ENCODE measurements at places on chromosomes 5 and 9.

DNA sequence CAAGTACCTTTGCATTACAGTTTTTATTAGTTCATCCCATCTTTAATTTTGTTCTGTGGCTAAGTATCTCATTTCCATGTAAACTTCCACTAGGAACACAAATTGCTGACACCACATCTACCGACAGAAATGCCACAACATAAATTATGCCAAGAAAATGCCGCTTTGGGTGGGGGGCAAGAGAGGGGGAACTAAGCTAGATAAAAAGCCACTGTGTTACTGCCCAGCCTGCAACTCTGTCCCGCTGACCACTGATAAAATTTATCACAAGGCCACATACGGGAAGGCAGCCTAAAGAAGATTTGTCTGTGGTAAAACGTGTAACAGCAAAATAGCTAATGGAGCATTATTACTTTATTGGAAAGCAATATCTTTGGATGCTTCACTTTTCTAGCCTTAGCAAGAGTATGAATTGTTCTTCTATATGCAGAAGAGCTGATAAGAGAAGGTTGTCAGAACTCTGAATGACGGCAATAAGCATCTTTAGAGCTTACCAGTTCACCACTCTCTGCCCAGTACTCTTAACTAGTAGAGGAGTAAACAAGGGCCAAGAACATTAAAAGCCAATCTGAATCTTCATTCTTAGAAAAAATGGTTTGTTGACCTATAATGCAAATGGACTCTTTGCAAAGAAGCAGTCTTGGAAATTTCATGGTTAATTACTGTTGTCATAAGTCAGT lies 172.2 kb upstream of the MEF2C start:
- DNase-seq: no peak

GRCh38 chr9:88084357-88085183 lies 53.7 kb downstream of the SPATA31C2 start:
- DNase-seq: no peak

DNA sequence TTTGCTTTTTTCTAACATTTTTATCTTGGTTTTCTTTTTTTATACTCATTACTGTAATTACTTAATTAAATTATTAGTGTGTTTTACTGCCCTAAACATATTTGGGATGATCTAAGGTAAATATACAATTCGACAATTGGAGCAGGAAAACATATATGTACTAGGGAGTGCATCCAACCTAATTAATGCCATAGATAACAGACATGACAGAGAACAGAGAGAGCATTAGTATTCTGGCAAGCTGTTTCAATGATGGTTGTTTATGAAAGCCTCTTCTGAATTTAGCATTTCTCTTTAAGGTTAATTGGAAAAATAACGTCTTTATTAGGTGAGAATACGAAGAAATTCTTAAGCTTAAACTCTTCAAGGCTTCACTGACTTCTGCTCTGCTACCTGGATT lies 300.1 kb upstream of the PRR16 start:
- no peak for DNase-seq

GRCh38 chr9:2991292-2991691 lies 147.4 kb upstream of the PUM3 start:
- DNase-seq: no peak

DNA sequence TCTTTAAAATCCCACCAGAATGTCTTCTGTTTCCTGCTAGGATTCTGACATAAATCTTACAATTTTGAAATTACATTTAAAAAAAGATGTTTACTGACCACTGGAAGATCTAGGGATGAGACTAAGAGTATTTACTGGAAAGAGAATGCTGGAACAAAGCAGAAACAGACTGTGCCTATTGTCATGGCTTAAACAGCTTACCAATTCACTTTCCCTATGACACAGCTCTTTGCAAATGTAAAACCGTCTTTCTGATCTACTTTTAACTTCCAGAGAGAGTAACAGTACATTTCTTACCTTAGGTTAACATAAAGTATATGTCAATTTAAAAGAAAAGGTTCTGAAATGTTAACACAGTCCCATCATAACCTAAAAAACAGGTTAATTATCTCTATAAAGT lies 10.7 kb downstream of the GIN1 start:
- no peak for DNase-seq

GRCh38 chr5:151449297-151449696 lies 1.9 kb downstream of the SLC36A1 start:
- DNase-seq: no peak

- no peak for DNase-seq
Measured at GRCh38 chr5:130068988-130069387, 164.7 kb downstream of the CHSY3 start.

DNA sequence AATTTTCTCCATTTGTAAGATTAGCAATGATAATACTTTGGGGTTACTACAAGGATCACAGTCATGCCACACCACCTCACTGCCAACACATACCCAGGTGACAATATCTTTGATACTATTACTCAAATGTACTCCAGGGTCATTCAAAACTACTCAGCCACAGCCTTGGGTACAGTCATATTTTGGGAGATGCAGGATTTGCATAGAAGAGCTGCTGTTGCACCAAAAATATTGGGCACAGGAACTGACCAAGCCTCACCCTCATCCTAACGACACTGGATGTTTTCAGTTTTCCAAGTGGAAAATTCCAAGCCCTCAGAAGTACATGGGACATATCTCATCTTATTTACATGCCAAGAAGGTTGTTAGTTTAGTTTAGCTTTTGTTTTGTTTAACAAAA lies 120.9 kb upstream of the C6 start:
- no peak for DNase-seq

DNA sequence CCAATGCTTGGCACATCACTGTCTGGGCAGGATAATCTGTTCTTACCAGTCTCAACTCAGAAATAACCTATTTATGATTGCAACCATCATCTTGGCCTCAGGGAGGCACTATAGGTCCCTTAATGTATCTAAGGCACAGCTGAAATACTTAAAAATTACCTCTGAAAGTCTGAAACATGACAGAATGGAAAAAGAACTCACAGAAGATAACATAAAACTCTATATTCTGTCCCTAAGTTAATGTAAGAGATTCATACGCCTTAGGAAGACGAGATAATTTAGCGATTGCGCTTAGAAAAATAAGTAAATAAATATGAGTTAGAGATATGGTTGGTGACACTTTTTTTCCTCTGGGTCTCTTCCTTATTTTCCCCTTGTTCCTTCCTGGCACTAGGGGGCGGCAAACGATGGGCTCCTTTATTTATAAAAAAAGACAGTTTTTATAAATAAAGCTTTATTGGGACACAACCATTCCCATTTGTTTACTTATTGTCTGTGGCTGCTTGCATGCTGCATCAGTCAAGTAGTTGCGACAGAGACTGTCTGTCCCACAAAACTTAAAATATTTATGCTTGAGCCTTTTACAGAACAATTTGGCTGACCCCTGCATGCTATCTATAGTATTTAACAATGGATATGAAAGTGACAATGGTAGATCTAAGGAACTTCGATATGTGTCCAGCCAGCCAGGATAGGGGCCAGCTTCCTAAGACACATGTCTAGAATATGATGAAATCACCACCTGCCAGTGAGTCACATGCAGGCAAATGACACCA lies 79.6 kb downstream of the PDE4D start:
- DNase-seq: peak; percentile 28

DNA sequence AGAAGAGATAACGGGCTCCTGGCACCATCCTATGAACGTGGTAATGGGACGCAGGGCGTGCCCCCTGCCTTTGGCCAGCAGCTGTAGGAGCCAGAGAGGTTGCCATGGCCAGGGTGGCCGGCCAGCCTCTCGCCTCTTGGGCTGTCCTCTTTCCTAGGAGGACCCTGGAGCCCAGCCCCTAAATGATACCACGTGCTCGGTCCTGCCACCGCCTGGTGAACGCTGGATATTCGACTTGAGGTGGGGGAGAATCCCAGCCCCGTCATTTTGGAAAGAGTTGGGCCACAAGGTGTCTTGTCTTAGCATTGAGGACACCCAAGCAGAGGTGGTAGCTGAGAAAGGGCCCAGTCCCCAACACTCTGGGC lies 391 bp upstream of the NRG2 start:
- DNase-seq: no peak

DNA sequence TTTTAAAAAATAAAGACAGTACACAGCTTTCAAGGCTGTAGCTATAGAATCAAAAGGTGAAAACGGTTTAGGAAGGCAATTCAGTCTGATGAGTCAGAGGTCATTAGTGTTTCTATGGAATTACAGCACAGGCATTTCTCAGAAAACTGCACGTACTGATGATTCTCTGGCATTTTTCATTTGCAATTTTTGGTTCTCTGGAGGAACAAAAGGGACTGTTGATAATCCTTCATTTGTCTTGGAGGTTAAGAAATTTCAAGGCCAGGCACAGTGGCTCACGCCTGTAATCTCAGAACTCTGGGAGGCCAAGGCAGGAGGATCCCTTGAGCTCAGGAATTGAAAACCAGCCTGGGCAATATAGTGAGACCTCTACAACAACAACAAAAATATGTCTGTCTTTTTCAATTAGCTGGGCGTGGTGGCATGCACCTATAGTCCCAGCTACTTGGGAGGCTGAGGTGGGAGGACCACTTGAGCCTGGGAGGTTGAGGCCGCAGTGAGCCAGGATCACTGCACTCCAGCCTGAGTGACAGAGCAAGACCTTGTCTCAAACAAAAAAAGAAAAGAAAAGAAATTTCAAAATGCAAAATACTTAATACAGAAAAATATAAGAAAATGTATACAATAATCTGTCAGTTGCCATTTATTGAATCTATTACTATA lies 27.3 kb downstream of the NR6A1 start:
- DNase-seq: no peak

- peak; percentile 41 for DNase-seq
Measured at GRCh38 chr9:116337015-116337414, 183.4 kb downstream of the PAPPA start.

GRCh38 chr9:34986540-34987047 lies 3.0 kb upstream of the DNAJB5 start:
- no peak for DNase-seq

DNA sequence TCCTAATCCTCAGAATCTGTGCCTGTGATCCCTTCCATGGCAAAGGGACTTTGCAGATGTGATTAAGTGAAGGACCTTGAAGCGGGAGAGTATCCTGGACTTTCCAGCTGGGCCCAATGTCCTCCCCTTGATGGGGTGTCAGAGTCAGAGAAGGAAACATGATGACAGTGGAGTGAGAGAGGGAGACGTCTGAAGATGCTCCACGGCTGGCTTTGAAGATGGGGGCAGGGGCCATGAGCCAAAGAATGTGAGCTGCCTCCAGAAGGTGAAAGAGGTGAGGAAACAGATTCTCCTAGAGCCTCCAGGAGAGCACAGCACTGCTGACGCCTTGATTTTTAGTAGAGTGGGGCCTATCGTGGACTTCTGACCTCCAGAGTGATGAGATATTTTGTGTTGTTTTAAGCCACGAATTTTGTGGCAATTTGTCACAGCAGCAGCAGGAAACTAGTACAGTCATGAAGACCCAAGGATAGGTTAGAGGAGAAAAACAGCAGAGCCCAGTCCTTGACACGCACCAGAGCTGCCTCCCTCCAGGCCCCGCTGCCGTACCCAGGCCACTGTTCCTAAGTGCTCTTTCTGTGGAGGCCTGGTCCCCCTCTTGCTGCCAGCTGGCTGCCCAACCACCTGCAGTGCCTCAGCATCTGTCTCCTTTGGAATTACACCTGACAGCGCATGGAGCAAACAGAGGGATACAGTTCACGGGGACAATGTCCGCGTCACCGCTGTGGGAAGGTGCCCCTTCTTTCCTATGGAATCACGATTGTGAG lies 78.1 kb downstream of the MACROH2A1 start:
- DNase-seq: no peak

- DNase-seq: peak; percentile 51
Measured at GRCh38 chr5:132655821-132656773, 1.9 kb upstream of the IL13 start.
